ENCODE measurements at places on chromosomes 1 and 21.

GRCh38 chr1:200856716-200857357, 15.9 kb upstream of the GPR25 start:
- DNase-seq: no peak

DNA sequence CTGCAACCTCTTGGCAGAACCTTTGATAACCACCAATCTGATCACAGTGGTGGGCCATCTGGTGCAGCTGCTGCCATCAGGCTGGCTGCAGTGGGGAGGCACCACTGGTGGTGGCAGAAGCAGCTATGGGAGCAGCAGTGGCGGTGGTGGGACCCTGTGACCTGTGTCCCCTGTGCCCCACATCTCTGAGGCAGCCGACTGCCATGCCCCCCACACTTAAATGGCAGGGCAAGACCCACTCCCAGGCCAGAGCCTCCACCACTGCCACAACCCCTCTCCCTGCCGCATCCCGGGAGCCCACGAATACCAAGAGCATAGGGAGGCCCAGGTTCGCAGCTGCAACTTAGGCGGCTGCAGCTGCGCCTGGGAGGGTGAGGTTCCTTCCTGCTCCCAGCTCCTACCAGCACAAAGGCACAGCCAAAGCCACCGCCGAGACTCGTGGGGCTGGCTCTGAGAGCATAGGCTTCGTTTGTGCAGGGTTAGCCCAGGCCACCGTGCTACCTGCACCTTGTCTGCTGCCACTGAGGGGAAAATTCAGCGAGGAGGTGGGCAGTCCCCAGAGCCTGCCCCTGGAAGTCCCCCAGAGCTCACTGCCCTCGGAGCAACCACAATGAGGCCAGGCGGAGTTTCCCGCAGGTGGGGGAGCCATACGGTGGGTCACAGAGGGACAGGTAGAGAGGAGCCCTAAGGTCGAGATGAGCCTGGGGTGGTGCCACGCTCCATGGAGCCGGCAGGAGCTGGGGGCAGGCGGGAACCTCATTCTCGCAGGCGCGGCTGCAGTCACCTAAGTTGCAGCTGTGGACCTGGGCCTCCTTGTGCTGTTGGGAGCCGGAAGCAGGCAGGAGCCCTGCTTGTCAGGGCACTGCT, 518.7 kb downstream of the RWDD3 start:
- no peak for DNase-seq

- DNase-seq: no peak
Measured at GRCh38 chr1:185291159-185291558, 25.9 kb downstream of the IVNS1ABP start.

DNA sequence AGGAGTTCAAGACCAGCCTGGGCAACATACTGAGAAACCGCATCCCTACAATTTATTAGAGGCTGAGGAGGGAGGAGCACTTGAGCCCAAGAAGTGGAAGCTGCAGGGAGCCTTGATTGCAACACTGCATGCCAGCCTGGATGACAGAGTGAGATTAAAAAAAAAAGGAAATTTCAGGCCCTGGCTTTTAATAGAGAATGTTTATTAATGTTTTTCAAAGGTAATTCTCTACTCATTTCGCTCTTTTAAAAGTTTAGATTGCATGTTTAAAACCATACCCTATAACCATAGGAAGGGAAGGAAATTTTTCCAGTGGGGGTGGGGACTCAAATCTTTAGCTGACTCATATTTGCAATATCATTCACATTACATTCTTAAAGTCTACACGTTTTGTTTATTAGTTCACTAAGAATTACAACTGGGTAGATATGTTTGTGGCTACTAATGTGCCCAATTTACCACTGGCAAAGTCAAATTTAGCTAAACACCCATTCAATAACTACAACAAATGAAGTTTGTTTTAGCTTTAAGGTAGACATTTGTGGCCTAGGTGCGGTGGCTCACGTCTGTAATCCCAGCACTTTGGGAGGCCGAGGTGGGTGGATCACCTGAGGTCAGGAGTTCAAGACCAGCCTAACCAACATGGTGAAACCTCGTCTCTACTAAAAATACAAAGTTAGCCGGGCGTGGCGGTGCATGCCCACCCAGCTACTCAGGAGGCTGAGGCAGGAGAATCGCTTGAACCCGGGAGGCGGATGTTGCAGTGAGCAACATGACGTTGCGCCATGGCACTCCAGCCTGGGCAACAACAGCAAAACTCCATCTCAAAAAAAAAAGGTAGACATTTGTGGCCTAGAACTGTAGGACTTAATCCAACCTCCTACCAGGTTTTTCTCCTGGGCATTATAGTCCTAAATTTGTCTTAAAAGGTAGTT, 5.0 kb downstream of the KDM5B start:
- no peak for DNase-seq

- DNase-seq: no peak
Measured at GRCh38 chr1:199282751-199283305, 644.0 kb downstream of the PTPRC start.

DNA sequence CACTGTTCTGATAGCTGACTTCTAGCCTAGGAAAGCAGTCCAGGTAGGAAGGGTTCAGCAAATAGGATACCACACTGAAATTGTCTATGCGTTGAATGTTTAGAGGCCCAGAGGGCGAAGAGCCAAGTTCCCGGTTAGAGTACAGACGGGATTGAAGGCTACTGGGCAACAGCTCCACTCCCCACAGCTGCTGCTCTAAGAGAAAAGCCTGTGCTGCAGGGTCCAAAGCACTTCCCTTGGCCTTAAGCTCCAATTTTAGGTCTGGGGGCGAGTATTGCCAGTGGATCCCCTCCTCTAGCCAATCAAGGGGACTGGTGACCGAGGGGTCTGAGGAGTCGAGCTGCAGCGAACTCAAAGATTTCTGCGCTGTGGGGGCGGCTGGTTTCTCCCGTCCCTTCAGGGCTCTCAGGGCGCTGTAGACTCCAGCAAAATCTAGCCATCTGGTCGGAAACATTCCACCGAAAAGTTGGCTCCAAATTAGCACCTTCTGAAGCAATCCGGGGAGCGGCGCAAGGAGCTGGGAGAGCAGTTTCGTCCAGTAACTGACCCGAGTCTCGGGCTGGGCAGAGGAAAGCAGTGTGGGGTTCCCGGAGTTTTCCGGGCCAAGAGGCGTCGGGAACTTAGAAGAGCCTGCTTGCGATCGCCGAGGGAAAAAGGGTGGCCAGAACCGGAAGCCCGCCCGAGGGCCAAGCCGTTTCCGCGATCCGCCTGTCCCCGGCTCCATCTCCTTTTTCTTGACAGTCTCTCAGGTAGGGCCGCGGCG, 748 bp downstream of the PPP1R15B start:
- DNase-seq: peak; percentile 46

- no peak for DNase-seq
Measured at GRCh38 chr21:37368541-37369279, 2.1 kb downstream of the DYRK1A start.
